ENCODE measurements at places on chromosomes 7 and 10. TPM values are rescaled to one million over a fixed set of nuclear protein-coding genes. Genes with fewer than 3 reads are reported as not detected.

DNA sequence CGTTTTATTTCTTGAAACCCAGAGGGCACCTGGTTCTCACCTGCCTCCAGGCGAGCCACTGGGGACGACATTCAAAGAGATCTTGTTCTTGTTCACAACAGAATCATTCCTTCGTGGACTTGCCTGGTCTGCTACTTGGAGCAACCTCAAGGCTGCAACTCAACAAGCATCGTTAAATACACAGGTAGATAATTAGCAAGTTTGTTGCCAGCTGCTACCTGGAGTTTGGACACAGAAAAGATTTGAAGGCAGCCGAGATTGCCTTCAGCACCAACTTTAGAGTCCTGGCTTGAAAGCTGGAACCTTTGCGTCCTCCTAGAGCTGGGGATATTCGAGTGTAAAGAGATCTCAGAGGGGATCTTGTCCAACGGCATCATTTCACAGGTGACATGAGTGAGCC is 89.6 kb upstream of the C7orf33 start:
- DNase-seq: no peak
- no peak overlapping the region for H3K4me3 ChIP-seq
- H3K27me3 ChIP-seq: peaks cover 22% of the 10 kb centered on the region
- peaks cover 1% of the 10 kb centered on the region for H3K36me3 ChIP-seq
- peaks cover 4% of the 10 kb centered on the region for H3K4me1 ChIP-seq

DNA sequence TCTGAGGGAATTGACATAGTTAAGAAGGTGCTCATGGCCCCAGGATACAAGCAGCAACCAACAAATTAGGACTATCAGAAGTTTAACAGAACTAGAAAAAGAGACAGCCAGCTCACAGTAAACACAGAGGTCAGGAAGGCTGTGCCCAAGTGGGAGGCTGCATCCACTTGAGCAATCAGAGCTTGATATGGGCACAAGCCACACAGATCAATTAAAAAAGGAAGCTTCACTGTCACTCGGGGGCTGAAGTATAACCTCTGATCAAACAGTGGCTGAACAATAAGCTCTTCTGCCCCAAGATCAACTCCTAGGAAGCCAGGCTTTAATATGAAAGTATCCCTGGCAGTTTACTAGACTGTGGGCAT is 40.0 kb downstream of the ZNF438 start:
- no peak for DNase-seq
- no peaks in the 10 kb centered on the region for H3K27me3 ChIP-seq
- H3K4me1 ChIP-seq: no peaks in the 10 kb centered on the region

GRCh38 chr10:103699611-103700435 is 155.6 kb downstream of the SH3PXD2A start:
- H3K36me3 ChIP-seq: peaks cover 7% of the 10 kb centered on the region
- H3K4me3 ChIP-seq: no peak overlapping the region
- H3K27ac ChIP-seq: no peak overlapping the region
- peaks cover 6% of the 10 kb centered on the region for H3K4me1 ChIP-seq
- no peaks in the 10 kb centered on the region for H3K27me3 ChIP-seq

- H3K36me3 ChIP-seq: peaks cover 16% of the 10 kb centered on the region
- no peaks in the 10 kb centered on the region for H3K27me3 ChIP-seq
- DNase-seq: no peak
- H3K4me3 ChIP-seq: no peak overlapping the region
- peaks cover 6% of the 10 kb centered on the region for H3K4me1 ChIP-seq
- no peak overlapping the region for H3K27ac ChIP-seq
Observed at GRCh38 chr7:99643464-99643863, 26.7 kb downstream of the ZSCAN25 start.

GRCh38 chr7:121882731-121883130 is 9.8 kb downstream of the PTPRZ1 start:
- H3K27me3 ChIP-seq: no peaks in the 10 kb centered on the region
- no peaks in the 10 kb centered on the region for H3K36me3 ChIP-seq
- no peak overlapping the region for H3K4me3 ChIP-seq
- DNase-seq: peak; percentile 23
- H3K4me1 ChIP-seq: peaks cover 11% of the 10 kb centered on the region

- no peaks in the 10 kb centered on the region for H3K27me3 ChIP-seq
- peak overlapping the region; percentile 31 for H3K4me3 ChIP-seq
- H3K27ac ChIP-seq: peak overlapping the region; percentile 21
- peak; percentile 90 for DNase-seq
- no peaks in the 10 kb centered on the region for H3K36me3 ChIP-seq
Observed at GRCh38 chr10:68543004-68543918, 15.9 kb upstream of the SLC25A16 start.

DNA sequence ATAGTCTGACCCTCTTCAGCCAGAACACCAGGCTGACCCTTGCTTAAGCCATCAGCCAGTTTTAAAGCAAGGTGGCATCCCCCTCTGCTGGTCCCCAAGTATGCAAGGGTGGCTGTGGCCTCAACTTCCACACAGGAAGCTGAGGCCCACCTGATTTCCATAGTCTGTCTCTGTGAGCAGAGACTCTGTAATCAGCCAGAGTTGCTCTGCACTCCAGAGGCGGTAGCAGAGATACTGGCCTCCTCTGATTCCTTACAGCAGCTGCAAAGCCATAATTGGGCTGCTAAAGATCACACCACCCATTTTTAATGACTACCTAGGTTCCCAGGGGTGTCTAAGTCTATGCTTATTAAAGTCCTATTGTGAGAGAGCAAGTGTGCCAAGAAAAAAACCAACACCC is 1.8 kb downstream of the PDAP1 start:
- no peak for DNase-seq
- H3K4me3 ChIP-seq: peak overlapping the region; percentile 97
- H3K4me1 ChIP-seq: peaks cover 30% of the 10 kb centered on the region
- no peaks in the 10 kb centered on the region for H3K27me3 ChIP-seq
- H3K27ac ChIP-seq: no peak overlapping the region
- H3K36me3 ChIP-seq: peaks cover 66% of the 10 kb centered on the region

DNA sequence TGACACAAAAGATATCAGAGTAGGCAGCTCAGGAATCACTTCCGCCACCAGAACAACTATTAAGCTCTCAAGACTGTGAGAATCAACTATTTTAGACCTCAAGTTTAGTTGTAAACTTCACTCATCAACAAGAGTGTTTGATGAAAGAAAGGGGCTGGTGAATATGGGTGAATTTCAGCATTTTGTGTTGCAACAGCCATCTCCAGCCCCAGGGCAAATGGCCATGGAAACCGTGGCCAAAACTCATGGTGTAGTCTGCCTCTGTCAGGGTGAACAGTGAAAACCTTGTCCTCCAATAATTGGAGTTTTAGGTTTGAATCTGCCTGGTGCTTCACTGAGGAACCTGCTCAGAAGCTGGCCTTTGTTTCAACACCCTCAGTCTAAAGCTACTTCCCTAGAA is 60.0 kb downstream of the POLR1F start:
- DNase-seq: peak; percentile 68
- no peak overlapping the region for H3K27ac ChIP-seq
- no peaks in the 10 kb centered on the region for H3K27me3 ChIP-seq
- no peak overlapping the region for H3K4me3 ChIP-seq
- no peaks in the 10 kb centered on the region for H3K36me3 ChIP-seq
- peaks cover 6% of the 10 kb centered on the region for H3K4me1 ChIP-seq

- no peak overlapping the region for H3K27ac ChIP-seq
- H3K4me1 ChIP-seq: peaks cover 4% of the 10 kb centered on the region
- no peaks in the 10 kb centered on the region for H3K36me3 ChIP-seq
- no peaks in the 10 kb centered on the region for H3K27me3 ChIP-seq
- no peak for DNase-seq
Observed at GRCh38 chr10:119550827-119551226, 8.3 kb upstream of the RGS10 start.

DNA sequence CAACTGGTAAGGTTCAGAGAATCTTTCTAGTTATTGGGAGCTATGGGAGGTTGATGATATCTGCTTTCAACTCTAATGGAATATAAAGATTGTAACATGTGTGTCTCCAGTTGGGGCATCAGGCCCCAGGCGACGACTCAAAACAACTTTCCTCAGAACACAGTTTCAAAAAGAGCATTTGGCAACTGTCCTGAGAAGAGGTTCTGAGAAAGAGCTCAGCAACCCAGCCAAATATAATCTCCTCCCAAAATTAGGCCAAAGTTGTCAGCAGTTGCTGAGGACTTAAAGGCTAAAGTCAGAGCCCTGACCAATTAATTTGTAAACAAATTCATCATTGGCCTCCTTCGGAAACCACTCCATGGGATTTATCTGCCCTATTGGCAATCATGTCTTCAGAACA is 251.1 kb upstream of the NFE2L3 start:
- H3K36me3 ChIP-seq: no peaks in the 10 kb centered on the region
- H3K4me1 ChIP-seq: no peaks in the 10 kb centered on the region
- DNase-seq: no peak
- no peaks in the 10 kb centered on the region for H3K27me3 ChIP-seq
- no peak overlapping the region for H3K27ac ChIP-seq
- no peak overlapping the region for H3K4me3 ChIP-seq

GRCh38 chr10:104899779-104900178 is 258.7 kb downstream of the SORCS3 start:
- DNase-seq: no peak
- H3K4me3 ChIP-seq: no peak overlapping the region
- H3K36me3 ChIP-seq: no peaks in the 10 kb centered on the region
- H3K27ac ChIP-seq: no peak overlapping the region
- no peaks in the 10 kb centered on the region for H3K27me3 ChIP-seq

Gene DDC
- 0.64 TPM for total RNA-seq

Gene CALCR
- not detected for total RNA-seq

Gene ITPRID1
- total RNA-seq: not detected

Gene CLRN3
- total RNA-seq: not detected

Gene ZPBP
- not detected for total RNA-seq
